ENCODE measurements at places on chromosomes 6 and 20.

- H3K4me1 ChIP-seq = no peaks in the 10 kb centered on the region
- H3K27me3 ChIP-seq = peaks cover 6% of the 10 kb centered on the region
- DNase-seq = no peak
These were observed 12.0 kb upstream of the RAET1E start for GRCh38 chr6:149909701-149910470.

- H3K27me3 ChIP-seq = no peaks in the 10 kb centered on the region
- no peak overlapping the region for H3K4me3 ChIP-seq
- no peaks in the 10 kb centered on the region for H3K4me1 ChIP-seq
- no peak overlapping the region for H3K27ac ChIP-seq
These were observed 14.3 kb upstream of the INSM1 start for GRCh38 chr20:20353576-20353975.

- no peaks in the 10 kb centered on the region for H3K27me3 ChIP-seq
- DNase-seq = no peak
- no peak overlapping the region for H3K27ac ChIP-seq
- H3K4me1 ChIP-seq = no peaks in the 10 kb centered on the region
- no peak overlapping the region for H3K4me3 ChIP-seq
These were observed 14.3 kb upstream of the GOPC start for GRCh38 chr6:117616391-117617209.

DNA sequence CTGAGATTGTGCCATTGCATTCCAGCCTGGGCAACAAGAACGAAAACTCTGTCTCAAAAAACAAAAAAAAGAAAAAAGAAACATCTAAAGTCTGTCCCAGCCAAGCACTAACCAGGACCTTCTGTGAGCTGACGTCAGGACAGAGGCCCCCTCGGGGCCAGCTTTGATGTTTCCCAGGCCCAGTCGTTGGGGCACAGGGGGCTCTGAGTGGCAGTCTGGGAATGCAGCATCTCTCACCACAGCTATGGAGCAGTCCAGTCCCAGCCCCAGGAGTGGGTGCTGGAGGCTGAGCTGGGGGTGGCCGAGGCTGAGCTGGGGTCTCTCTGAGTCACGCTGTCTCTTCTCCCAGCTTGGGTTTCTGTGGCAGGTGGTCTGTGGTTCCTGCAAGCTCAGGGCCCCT lies 46.0 kb upstream of the SRF start:
- no peaks in the 10 kb centered on the region for H3K27me3 ChIP-seq
- H3K36me3 ChIP-seq = peaks cover 14% of the 10 kb centered on the region
- H3K4me3 ChIP-seq = no peak overlapping the region
- H3K27ac ChIP-seq = no peak overlapping the region
- DNase-seq = no peak

- no peak overlapping the region for H3K27ac ChIP-seq
- H3K36me3 ChIP-seq = no peaks in the 10 kb centered on the region
- DNase-seq = no peak
- H3K27me3 ChIP-seq = no peaks in the 10 kb centered on the region
- no peak overlapping the region for H3K4me3 ChIP-seq
- H3K4me1 ChIP-seq = no peaks in the 10 kb centered on the region
These were observed 101.2 kb upstream of the ARMC2 start for GRCh38 chr6:108746836-108747575.

- peak; percentile 81 for DNase-seq
- no peaks in the 10 kb centered on the region for H3K27me3 ChIP-seq
- H3K27ac ChIP-seq = peak overlapping the region; percentile 1
- H3K4me1 ChIP-seq = peaks cover 25% of the 10 kb centered on the region
These were observed 11.0 kb downstream of the UQCC2 start for GRCh38 chr6:33700391-33701050.

DNA sequence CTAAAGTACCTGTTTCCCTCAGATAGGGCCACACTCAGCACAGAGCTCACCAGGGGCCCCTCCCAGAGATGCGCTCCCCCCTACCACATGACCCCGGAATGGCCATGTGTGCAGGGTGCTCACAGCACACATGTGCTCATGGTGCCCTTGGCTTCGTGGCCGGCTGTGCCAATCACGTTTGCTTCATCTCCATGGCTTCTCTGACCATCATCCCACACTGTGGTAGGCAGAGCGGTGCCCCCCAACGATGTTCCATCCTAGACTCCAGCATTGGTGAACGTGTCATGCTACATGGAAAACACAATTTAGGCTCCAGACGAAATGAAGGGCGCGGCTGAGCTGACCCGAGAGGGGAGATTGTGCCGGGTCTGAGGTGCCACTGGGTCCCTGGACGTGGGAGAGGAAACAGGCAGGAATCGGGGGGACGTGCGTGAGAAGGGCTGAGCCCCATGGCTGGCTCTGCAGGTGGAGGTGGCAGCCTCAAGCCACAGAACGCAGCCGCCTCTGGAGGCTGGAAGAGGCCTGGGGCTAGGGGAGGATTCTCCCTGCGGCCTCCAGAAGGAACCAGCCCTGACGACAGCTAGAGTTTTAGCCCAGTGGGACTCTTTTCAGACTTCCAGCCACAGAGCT lies 126.5 kb downstream of the DLL1 start:
- H3K4me3 ChIP-seq = no peak overlapping the region
- no peak overlapping the region for H3K27ac ChIP-seq
- no peaks in the 10 kb centered on the region for H3K27me3 ChIP-seq
- H3K36me3 ChIP-seq = no peaks in the 10 kb centered on the region

DNA sequence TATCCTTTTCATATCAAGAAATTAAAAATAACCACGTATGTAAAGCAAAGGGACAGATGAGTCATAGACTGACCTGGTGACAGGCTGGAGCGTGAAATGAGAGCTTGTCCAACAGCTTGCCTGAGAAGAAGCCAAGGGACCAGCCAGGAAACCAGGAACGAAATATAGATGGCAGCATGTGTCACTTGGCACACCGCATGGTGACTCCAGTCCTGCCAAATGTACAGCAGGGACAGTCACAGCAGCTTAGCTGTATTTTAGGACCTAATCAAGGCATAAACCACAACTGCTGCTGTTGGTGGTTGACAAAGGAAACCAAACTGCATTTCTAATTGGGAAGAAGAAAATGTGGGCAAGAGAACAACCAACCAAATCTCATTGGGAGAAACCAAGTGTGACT lies 755.0 kb downstream of the TFAP2A start:
- no peaks in the 10 kb centered on the region for H3K4me1 ChIP-seq
- no peak overlapping the region for H3K4me3 ChIP-seq
- DNase-seq = no peak
- H3K27ac ChIP-seq = no peak overlapping the region
- H3K36me3 ChIP-seq = no peaks in the 10 kb centered on the region

- no peaks in the 10 kb centered on the region for H3K36me3 ChIP-seq
- H3K4me1 ChIP-seq = no peaks in the 10 kb centered on the region
- no peak for DNase-seq
These were observed 444.4 kb downstream of the HDGFL1 start for GRCh38 chr6:23013776-23014175.

DNA sequence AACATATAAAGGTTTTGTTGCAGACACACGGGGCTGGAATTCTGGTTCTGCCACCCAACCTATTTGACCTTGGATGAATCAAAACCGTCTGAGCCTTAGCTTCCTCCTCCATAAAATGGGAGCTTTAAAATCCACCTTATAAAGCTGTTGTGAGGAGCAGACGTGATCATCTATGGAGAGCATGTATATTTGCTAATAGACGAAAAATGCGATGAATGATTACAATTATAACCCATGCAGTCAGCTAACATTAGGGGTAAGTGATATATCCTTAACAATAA lies 586 bp upstream of the NUP153 start:
- H3K27ac ChIP-seq = peak overlapping the region; percentile 100
- peak; percentile 26 for DNase-seq
- H3K27me3 ChIP-seq = no peaks in the 10 kb centered on the region
- peak overlapping the region; percentile 96 for H3K4me3 ChIP-seq
- no peaks in the 10 kb centered on the region for H3K36me3 ChIP-seq

GRCh38 chr6:158516098-158516497 lies 43.8 kb upstream of the TMEM181 start:
- H3K36me3 ChIP-seq = no peaks in the 10 kb centered on the region
- H3K4me1 ChIP-seq = peaks cover 44% of the 10 kb centered on the region
- peaks cover 2% of the 10 kb centered on the region for H3K27me3 ChIP-seq
- DNase-seq = peak; percentile 26
- no peak overlapping the region for H3K27ac ChIP-seq

Measured in thymus (tissue), 14 donors.